Left cardiac atrium (tissue), 4 donors: ENCODE measurements at places on chromosomes 2 and 18.

DNA sequence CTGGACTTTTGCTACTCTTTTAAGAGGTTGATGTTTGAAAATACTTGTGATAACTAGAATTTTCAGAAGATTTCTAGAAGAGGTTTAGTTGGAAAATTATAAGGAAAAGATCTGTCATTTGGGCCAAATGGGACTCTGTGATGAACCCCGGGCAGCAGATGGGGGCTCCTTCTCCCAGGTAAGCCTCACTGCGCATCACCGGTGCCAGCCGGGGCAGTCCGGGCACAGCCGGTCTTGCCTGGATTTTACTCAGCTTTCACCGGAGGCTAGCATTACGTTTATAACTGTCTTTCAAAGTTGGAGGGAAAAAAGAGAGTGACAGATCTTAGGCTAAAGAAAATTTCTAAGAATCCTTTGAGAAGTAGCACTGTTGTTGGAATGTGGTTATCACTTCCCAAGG lies 97.4 kb upstream of the B3GNT7 start:
- DNase-seq: no peak

- DNase-seq: no peak
Measured at GRCh38 chr2:173989884-173990215, 24.7 kb upstream of the SP3 start.

DNA sequence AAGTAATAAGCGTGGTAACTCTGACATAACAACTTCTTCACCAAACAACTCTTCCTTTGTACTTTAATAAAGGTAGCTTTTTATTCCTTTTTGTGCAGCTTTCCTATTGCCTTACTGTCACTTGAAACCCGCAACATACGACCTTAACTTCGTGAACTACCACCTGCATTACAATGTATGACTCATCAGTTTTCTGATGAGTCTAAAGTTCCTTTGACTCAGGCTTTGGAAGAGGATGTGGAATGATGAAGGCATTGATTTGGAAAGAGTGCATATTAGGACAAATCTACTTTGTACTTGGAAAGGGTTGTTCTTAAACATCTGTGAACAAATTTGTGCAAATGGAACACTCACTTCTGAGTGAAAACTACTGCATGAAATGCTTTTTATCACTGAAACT lies 1012.1 kb downstream of the TMEM182 start:
- DNase-seq: no peak

GRCh38 chr2:172461591-172462372 lies 34.4 kb downstream of the ITGA6 start:
- DNase-seq: peak; percentile 61

GRCh38 chr2:217398101-217398500 lies 538.2 kb upstream of the TNP1 start:
- DNase-seq: no peak

- no peak for DNase-seq
Measured at GRCh38 chr2:43000242-43001054, 208.1 kb upstream of the HAAO start.

DNA sequence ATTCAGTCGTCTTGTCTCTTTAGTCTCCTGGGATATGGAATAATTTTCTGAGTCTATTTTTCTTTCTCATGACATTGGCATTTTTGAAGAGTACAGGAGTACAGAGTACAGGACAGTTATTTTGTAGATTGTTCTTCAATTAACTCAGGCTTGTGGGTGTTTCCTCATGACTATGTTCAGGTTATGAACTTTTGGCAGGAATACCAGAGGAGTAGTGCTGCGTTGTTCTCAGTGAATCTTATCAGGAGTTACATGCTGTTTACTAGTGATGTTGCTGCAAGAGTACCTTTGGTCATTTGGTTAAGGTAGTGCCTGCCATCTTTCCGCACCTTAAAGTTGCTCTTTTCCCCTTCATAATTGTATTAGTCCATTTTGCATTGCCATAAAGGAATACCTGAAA lies 41.3 kb upstream of the AGFG1 start:
- no peak for DNase-seq

DNA sequence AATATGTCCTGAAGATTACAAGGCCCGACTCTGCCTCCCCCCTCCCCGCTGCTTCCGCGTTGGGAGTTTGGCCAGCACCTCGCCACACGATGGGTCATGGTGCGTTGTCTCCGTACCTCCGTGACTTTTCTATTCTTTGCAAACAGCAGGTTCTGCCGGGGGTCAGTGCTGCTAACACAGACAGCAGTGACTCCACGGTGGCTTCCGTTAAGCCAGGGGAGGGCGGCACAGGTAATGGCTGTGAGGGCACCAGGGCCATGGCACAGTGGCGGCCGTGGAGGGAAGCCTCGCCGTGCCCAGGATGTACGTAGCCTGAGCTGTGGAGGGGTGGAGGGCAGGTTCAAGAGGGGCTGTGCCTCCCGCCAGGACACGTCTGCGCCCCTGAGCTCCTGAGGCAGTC lies 115.5 kb downstream of the NFATC1 start:
- DNase-seq: no peak

GRCh38 chr2:45962177-45962921 lies 310.9 kb downstream of the PRKCE start:
- DNase-seq: peak; percentile 78

GRCh38 chr18:79203017-79203605 lies 133.9 kb downstream of the ATP9B start:
- no peak for DNase-seq

GRCh38 chr2:166171216-166171615 lies 43.4 kb upstream of the SCN1A start:
- DNase-seq: no peak

DNA sequence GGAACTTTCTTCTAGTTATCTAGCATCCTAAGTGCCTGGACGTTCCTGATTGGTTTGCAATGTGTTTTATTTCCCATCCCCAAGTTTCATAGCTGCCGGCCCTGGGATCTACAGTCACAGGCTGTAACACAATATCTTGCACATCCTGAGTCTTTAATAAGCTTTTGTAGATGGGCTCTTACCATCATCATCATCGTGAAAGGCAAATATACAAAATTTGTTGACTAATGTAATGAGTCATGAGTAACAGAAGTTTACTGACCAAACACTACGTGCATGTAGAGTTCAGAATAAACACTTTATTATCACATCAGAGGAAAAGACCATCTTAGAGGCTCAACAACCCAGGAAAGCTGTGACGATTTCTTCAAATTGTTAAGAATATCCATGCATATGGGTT lies 8.1 kb upstream of the TYMS start:
- no peak for DNase-seq

GRCh38 chr2:176284461-176285049 lies 15.3 kb downstream of the MTX2 start:
- DNase-seq: no peak

DNA sequence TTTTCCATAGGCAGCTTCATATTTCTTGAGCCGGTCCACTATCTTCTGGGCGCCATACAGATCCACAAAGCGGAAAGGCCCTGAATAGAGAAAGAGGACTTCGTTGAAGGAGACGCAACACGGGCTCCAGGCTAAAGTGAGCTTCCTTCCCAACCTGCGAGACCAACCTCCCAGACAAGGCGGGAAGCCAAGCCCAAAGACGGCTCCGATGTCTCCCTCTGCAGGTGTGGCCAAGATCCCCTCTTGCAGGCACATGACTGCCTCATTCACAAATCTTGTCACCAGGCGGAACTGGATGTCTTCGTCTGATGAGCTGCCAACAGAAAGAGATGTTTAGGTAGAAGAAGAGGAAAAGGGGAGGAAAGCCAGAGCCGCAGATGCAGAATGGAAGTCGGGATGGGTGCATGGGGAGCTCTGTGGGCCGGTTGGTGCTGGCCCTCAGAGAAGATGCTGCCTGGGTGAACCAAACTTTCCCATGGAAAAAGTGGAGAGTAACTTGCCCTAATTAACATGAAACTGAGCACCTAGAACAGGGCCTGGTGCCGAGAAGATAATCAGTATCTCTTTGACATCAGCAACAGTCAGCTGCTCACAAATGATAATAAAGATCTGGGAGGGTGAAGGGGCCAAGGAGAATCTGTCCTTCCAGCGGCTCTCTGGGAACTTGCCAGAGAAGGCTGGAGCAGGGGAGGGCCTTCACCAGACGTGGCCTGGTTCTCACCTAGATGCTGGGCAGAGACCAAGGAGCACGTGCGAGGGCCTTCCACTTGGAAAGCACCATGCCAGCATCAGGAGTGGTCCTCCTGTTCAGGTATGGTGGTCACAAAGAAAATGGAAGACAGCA lies 18.6 kb downstream of the GAREM2 start:
- DNase-seq: no peak

GRCh38 chr2:1714291-1715064 lies 29.8 kb downstream of the PXDN start:
- no peak for DNase-seq

GRCh38 chr2:150888337-150888736 lies 373.3 kb downstream of the RBM43 start:
- DNase-seq: no peak

DNA sequence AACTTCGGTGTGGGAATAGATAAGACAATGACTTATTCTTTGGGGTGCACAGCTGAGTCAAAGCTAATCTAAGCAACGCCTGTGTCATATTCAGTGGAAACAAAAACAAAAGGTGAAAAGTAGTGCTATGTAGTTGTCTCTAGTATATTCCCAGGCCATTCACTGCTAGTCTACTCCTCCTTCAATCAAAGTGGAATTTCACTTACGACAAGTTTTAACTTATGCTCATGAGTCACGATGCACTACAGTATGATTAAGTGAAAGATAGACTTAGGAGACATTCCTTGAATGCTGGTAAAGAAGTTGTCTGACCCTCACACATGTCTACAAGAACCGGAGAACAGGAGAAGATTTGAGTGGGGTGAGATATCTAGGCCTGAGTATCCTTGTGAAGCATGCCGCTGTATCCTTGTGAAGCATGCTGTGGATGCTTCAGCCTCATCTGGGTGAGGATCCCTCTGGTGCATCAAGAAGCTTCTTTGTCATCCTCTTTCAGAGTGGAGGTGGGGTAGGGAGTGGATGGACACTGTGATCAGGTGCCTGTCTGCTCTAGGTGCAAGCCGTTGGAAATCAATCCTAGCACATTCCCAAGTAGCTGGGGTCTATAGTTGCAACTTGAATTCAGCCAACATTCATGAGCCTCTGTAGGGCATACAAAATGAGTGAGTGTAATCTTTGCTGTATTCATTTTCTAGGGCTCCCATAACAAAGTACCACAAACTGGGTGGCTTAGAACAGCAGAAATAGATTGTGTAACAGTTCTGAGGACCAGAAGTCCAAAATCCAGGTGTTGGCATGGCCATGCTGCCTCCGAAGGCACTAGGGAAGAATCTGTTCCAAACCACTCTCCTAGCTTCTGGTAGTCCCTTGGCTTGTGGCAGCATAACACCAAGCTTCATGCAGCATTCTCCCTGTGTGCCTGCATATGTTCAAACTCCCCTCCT lies 173.5 kb upstream of the FN1 start:
- DNase-seq: no peak

DNA sequence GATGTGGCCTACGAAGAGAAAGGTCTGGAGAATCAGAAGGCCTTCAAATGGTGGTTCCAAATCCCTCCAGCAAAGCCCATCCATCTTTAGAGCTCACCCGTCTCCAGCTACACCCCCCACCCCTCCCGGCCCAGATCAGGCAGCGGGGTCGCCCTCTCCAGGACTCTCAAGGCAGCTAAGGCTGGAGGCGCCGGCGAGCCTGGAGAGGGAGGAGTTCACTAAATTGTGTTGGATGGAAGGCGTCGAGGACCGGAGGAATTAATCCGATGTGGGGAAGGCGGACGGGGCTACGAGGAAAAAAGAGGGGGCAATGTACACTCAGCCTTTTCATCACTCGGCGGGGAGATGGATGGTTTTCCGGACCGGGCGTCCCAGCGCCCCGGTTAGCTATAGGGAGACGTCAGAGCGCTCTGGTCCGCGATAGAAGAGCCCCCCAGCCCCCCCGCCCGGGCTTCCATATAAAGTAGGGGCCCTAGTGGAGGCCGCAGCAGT lies at the start of gene GRP:
TSS of gene GRP (plus strand) at position 487 of the 492 bp plus-strand sequence. CDS start 108 bp downstream, outside the sequence.
- no peak for DNase-seq

DNA sequence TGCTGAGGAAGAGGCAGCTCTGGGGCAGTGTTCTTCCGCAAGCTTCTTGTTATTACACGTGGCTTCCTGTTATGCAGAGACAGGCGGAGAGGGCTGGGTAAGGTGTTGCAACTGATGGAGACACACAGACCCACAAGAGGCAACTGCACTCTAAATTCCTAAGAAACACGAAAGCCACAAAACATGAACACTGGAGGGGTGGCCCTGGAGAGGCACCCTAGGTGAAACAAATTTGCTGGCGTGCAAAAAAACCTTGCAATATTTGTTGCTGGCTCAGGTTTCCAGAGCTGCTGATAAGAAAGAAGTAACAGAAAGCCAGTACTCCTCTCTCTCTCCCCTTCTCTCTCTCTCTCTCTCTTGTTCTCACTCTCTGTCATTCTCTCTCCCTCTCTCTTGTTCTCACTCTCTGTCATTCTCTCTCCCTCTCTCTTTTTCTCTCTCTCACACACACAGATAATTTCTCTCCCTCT lies 31.8 kb downstream of the ARHGAP25 start:
- DNase-seq: peak; percentile 57

DNA sequence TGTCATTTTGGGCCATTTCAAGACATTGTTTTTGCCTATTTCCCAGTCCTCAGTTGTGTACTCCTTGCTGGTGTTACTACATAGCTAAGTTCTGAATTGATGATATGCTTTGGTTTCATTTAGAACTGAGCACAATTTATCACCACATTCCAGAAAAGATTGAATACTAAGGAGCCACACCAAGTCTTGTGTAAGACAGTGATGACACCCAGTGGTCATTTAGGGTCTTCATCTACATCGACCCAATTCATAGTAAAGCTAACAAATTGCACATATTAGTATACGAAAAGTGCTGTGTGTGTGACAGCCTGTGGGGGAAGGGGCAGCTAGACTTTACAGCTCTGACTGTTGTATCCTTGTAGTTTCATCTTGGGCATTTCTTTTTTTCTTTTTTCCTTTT lies 10.9 kb upstream of the DLX2 start:
- DNase-seq: no peak

DNA sequence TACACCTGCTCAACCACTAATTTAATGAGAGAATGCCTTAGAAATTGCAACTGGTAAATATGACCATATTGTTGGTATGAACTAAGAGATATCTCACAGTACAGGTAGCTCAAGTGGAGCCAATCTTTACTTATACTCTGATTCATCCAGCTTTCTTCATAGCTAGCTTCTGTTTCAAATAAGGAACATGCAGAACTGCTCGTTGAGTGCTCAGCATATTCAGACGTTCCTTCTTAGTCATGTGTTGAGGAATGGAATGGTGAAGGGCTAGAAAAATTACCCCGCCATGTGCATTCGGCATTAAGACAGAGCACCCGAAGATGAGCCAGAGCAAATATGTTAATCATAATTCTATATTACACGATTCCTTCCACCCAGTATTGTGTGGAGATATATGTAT lies 144.0 kb upstream of the VRK2 start:
- no peak for DNase-seq

DNA sequence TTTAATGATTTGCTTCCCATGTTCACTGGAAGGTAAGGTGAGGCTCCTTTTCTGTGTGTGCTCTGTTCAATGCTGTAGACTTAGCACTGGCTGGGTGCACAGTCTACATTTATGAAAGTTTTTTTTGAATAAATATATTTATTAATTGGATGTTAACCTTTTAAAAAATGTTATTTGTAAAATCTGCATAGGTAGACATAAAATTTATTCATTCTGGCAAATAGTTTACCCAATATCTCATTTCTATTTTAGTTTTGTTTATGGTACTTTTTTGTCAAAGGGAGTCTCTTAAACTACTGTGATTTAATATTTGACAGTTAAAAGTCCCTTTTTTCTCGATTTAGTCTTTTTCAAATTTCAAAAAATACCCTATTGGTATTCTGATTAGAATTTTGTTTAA lies 19.9 kb downstream of the CDKL4 start:
- DNase-seq: no peak
